ENCODE measurements at places on chromosomes 4 and X.

GRCh38 chr4:184826691-184827270 lies 1.0 kb upstream of the ACSL1 start:
- H3K4me3 ChIP-seq: no peak overlapping the region
- no peak overlapping the region for H3K27ac ChIP-seq
- no peak for DNase-seq
- H3K36me3 ChIP-seq: no peaks in the 10 kb centered on the region
- H3K4me1 ChIP-seq: peaks cover 14% of the 10 kb centered on the region
- no peaks in the 10 kb centered on the region for H3K27me3 ChIP-seq

GRCh38 chr4:6448476-6449170 lies 23.8 kb downstream of the PPP2R2C start:
- H3K27me3 ChIP-seq: no peaks in the 10 kb centered on the region
- H3K4me3 ChIP-seq: no peak overlapping the region
- H3K4me1 ChIP-seq: no peaks in the 10 kb centered on the region
- H3K36me3 ChIP-seq: no peaks in the 10 kb centered on the region
- DNase-seq: no peak

DNA sequence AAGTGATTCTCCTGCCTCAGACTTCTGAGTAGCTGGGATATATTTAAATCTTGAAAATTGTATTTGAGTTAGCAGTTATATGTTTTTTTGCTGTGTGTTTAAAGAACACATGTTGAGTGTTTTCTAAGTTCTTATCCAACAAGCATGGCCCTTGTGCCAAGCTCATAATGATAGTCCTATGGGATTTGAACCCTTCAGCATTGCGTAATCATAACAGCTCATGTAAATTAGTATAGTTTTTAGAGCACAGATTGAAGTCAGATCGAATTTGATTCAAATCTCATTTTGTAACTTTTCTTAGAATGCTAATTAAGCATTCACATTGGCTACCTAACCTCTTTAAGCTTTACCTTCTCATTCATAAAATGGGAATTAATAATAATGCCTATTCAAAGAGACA lies 12.2 kb downstream of the FAM149A start:
- no peaks in the 10 kb centered on the region for H3K36me3 ChIP-seq
- H3K4me1 ChIP-seq: no peaks in the 10 kb centered on the region
- no peak overlapping the region for H3K27ac ChIP-seq
- no peak for DNase-seq
- no peaks in the 10 kb centered on the region for H3K27me3 ChIP-seq

DNA sequence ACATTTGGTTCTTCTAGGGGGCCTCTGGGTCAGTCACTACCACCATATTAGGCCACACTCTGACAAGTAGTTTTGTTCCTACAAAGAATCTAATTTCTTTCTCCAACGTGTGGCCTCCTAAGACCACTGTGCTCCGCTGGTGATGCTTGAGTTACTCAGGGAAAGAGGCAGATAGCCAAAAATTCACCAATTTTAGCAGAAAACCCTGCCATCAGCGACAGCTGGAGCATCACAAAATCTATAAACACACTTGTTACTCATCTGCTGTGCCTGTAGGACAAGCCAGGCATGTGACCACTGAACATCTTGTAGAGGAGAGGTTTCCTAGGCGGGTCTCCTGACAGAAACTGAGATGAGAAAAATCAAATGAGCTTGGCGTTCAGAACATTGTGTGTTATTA lies 105.4 kb downstream of the SYNPO2 start:
- no peaks in the 10 kb centered on the region for H3K36me3 ChIP-seq
- no peak for DNase-seq
- H3K4me3 ChIP-seq: no peak overlapping the region
- no peak overlapping the region for H3K27ac ChIP-seq

DNA sequence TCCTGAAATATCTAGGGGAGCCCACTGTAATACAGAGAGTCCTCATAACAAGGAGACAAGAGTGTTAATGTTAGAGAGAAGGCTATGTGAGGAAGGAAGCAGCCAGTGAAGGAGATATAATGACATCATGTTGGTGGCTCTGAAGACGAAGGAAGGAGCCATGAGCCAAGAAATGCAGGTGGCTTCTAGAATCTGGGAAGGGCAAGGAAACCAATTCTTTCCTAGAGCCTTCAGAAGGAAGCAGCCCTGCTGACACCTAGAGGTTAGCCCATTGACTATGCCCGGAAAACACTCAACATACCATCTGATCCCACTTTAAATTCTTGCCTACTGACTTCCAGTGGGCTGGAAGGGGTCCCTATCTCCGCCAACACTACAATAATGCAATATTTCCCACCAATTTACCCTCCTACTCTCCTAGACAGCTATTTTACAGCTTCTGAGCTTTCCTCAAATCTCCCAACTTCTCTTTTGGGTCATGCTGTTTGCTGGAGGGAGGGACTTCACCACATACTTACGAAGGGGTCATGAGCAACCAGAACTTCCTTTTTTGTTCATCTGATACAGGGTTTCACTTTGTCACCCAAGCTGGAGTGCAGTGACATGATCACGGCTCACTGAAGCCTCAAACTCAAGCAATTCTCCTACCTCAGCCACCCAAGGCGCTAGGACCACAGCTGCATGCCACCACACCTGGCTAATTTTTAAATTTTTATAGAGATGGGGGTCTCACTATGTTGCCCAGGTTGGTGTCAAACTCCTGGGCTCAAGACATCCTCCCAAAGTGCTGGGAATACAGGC lies 25.2 kb upstream of the G3BP2 start:
- no peaks in the 10 kb centered on the region for H3K4me1 ChIP-seq
- no peaks in the 10 kb centered on the region for H3K27me3 ChIP-seq
- H3K27ac ChIP-seq: no peak overlapping the region
- no peak overlapping the region for H3K4me3 ChIP-seq

- H3K4me1 ChIP-seq: peaks cover 5% of the 10 kb centered on the region
- no peaks in the 10 kb centered on the region for H3K27me3 ChIP-seq
- no peak overlapping the region for H3K27ac ChIP-seq
- DNase-seq: peak; percentile 5
- H3K36me3 ChIP-seq: no peaks in the 10 kb centered on the region
- H3K4me3 ChIP-seq: no peak overlapping the region
Observed at GRCh38 chrX:49876750-49877149, 2.5 kb upstream of the USP27X start.

DNA sequence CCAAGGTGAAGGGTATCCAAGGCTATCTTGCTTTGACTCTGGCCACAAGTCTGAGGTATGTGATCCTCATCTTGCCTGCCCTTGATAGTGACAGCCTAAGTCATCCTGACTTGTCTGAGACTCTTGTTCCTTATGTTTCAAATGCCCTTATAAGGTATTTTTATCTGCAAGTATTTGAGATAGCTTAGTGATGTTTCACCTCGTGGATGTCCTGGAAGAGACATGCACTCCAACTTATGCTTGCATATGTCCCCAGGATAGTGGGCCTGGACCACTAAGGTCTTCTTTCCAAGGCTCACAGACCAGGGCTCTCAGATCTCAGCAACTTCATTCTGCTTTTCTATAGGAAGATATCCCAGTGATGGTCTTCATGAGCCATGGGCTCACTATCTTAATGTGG lies 120.5 kb upstream of the WDR1 start:
- H3K36me3 ChIP-seq: no peaks in the 10 kb centered on the region
- no peak overlapping the region for H3K4me3 ChIP-seq

GRCh38 chr4:70768301-70768948 lies 46.7 kb downstream of the RUFY3 start:
- peaks cover 5% of the 10 kb centered on the region for H3K4me1 ChIP-seq
- peaks cover 31% of the 10 kb centered on the region for H3K36me3 ChIP-seq

- H3K27me3 ChIP-seq: no peaks in the 10 kb centered on the region
- H3K4me1 ChIP-seq: peaks cover 21% of the 10 kb centered on the region
- H3K27ac ChIP-seq: no peak overlapping the region
- no peak overlapping the region for H3K4me3 ChIP-seq
- H3K36me3 ChIP-seq: no peaks in the 10 kb centered on the region
- no peak for DNase-seq
Observed at GRCh38 chr4:86034616-86035015, 325.2 kb downstream of the MAPK10 start.

DNA sequence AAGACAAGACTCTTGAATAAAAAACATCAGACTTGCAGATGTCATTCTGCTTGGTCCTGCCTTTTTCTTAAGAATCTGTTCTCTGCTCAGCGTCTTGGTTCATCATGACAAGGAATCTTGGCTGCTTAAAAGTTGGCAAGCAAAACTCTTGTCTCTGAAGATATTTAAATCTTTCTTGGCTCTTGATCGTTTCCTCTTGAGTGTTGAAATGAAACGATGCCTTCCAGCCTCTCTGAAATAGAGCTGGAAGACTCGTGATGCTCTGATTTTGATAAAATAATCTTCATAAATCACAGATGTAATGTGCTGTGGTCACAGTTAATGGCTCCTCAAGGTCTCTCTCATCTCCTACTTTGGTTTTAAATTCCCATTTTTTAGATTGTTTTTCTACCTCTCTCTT lies 39.9 kb upstream of the TMEM192 start:
- DNase-seq: no peak
- H3K36me3 ChIP-seq: no peaks in the 10 kb centered on the region
- H3K27ac ChIP-seq: no peak overlapping the region
- no peak overlapping the region for H3K4me3 ChIP-seq
- no peaks in the 10 kb centered on the region for H3K4me1 ChIP-seq
- H3K27me3 ChIP-seq: no peaks in the 10 kb centered on the region

DNA sequence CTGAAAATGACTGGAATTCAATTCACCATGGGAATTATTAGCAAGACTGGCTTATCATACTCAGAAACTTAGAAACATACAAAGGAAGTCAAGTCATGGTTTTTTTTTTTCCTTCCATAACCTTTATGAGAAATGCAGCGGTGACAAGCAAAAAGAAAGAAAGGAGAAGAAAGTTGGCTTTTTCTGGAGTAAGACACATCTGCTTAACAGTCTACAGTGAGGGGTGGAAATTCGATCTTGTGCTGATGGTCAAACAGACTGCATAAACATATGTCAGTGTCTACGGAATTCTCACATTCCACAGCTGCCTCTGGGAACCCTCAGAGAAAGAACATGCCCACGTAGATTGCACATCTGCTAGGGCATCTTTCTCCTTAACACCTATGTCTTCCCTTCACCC lies 54.6 kb downstream of the PROM1 start:
- DNase-seq: no peak
- no peaks in the 10 kb centered on the region for H3K4me1 ChIP-seq
- H3K36me3 ChIP-seq: no peaks in the 10 kb centered on the region
- H3K27me3 ChIP-seq: no peaks in the 10 kb centered on the region
- H3K4me3 ChIP-seq: no peak overlapping the region
- no peak overlapping the region for H3K27ac ChIP-seq

- H3K27ac ChIP-seq: no peak overlapping the region
- no peaks in the 10 kb centered on the region for H3K36me3 ChIP-seq
- H3K4me1 ChIP-seq: no peaks in the 10 kb centered on the region
- no peak for DNase-seq
- no peaks in the 10 kb centered on the region for H3K27me3 ChIP-seq
Observed at GRCh38 chr4:83174844-83175414, 60.4 kb upstream of the PLAC8 start.

DNA sequence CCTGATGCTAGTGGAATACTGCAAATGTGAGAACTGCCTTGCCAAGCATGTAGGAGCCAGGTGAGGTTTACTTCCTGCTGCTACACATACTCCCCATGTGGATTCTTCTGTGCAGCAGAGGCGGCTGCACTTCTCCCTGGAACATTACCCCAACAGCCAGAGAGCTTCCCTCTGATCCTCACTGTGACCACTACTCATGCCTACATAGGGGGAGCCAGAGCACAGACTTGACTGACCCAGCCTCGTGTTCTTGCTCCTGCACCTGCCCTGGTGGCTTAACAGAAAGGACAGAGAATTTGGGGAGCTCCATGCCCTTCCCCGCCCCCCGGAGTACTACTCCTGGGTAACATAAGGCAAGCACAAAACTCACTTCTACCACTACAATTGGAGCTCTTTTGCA lies 38.4 kb downstream of the UGT2A2 start:
- H3K4me1 ChIP-seq: no peaks in the 10 kb centered on the region
- DNase-seq: no peak
- H3K27ac ChIP-seq: no peak overlapping the region
- H3K4me3 ChIP-seq: no peak overlapping the region
- H3K36me3 ChIP-seq: no peaks in the 10 kb centered on the region
- H3K27me3 ChIP-seq: no peaks in the 10 kb centered on the region

DNA sequence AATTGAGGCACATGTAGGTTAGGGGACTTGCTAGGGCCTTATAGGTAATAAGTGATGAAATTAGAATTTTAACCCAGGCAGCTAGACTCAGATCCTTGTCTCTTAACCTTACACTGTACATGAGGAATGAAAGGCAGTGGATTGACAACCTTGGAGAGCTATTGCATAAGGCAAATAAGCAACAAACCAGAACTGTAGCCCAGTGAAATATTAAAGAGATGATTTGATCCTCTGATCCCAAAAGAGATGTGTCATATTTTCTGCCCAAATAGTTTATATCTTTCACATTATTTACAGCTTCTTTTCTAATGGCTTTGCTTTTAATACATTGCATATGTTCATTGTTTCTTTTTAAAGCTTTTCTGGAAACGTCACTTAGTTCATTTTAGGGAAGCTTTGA lies 252.6 kb downstream of the ANK2 start:
- no peaks in the 10 kb centered on the region for H3K27me3 ChIP-seq
- no peaks in the 10 kb centered on the region for H3K36me3 ChIP-seq
- no peak for DNase-seq
- H3K27ac ChIP-seq: no peak overlapping the region
- H3K4me1 ChIP-seq: no peaks in the 10 kb centered on the region
- H3K4me3 ChIP-seq: no peak overlapping the region

- no peaks in the 10 kb centered on the region for H3K4me1 ChIP-seq
- no peak overlapping the region for H3K27ac ChIP-seq
- H3K4me3 ChIP-seq: no peak overlapping the region
- no peak for DNase-seq
Observed at GRCh38 chrX:418927-419729, 32.4 kb upstream of the PPP2R3B start.

GRCh38 chr4:41196633-41197332 lies 17.6 kb downstream of the APBB2 start:
- H3K4me1 ChIP-seq: peaks cover 52% of the 10 kb centered on the region
- DNase-seq: no peak
- no peak overlapping the region for H3K27ac ChIP-seq

GRCh38 chrX:77502951-77503525 lies 55.8 kb downstream of the FGF16 start:
- H3K4me3 ChIP-seq: no peak overlapping the region
- H3K27ac ChIP-seq: no peak overlapping the region
- H3K36me3 ChIP-seq: no peaks in the 10 kb centered on the region
- DNase-seq: no peak
- H3K27me3 ChIP-seq: no peaks in the 10 kb centered on the region

DNA sequence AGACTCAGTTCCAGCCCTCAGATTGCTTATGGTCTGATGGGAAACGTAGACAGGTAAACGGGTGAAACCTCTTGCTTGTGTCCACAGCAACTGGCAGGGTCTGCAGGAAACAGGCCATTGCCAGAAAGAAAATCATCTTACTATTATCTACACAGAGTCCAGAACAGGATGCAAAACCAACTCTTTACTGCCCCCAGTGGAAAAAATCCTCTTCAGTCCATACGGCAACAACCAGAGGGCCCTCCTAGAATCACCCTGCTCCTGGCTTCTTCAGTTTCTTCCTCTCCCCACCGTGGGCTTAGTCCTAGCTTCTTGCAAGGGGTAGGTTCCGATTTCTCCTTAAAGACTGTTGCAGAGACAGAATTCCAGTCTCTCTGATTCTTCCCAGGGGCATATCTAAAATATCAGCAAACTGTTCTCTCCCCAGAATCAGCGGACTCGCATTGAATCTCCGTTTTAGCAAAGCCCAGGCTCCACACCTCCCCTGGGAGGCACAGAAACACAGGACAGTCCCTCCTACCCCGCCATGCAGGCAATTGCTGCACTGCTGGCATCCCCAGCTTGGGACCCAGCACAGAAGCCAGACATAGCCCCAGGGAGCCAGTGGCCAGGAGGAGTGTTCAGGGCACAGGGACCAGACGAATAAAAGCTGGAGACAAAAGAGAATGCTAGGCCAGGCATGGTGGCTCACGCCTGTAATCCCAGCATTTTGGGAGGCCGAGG lies 41.0 kb upstream of the SH3RF1 start:
- peaks cover 13% of the 10 kb centered on the region for H3K4me1 ChIP-seq
- H3K27me3 ChIP-seq: no peaks in the 10 kb centered on the region
- no peak overlapping the region for H3K4me3 ChIP-seq

All from thyroid gland (tissue), 4 donors.